Stimulated activated CD8-positive, alpha-beta memory T cell treated with anti-CD3 and anti-CD28 coated beads, Interleukin-12 subunit alpha, Interleukin-12 subunit beta, amount 100 ng/mL, for 4 hours (primary cell): ENCODE measurements at places on chromosomes 12 and 14.

- DNase-seq, result no peak
Measured at GRCh38 chr12:120254809-120255208, 10.7 kb downstream of the PXN start.

- DNase-seq, result no peak
Measured at GRCh38 chr12:93789767-93790166, 112.6 kb downstream of the CRADD start.

DNA sequence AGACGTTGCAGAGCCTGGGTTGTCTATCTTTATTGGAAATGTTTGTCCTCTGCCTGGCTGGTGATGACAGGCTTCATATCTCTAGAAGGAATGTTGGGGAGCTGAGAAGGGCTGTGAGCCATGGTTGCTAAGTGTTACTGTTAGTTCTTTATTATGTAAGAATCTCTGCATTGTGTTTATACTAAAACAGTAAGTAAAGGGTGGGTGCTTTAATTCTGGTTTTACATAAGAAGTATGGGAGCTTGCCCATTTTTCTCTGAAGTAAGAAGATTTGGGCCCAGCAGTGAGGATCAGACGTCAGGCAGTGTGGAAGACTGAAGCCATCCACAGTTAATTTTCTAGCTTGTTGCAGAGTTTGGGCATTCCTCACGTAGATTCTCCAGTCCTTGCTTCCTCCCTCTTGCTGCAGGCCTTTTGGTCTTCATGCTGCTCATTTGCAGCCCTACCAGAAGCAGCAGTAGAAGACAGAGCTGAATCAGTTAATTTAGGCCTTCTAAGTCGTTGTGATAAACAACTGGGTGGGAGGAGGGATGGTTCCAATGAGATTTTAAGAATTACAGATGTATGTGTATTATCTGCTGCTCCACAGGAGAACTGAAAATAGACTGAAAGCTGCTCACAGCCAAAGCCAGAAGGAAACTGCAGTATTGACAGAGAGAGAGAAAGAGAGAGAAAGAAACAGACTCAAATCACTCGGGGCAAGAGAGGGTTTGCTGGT, 21.4 kb downstream of the WNT5B start:
- no peak for DNase-seq

DNA sequence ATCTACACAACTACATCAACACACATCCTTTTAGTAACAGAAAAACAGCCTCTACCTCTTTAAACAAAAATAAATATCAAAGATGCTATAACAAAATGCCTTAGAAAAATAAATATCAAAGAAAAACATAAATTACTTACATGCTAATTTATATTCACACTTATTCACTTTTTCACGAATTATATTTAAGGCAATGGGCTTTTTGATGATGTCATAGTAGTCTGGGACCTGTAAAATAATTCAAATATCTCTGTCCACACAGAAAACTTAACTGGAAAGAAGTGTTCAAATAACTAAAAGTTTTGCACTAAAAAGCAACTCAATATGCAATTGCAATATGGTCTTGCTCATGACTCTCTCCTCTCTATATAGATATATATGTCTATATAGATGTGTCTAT, 40.3 kb upstream of the CFL2 start:
- DNase-seq, result no peak

GRCh38 chr12:13454991-13455777, 258.7 kb downstream of the EMP1 start:
- DNase-seq, result no peak

- DNase-seq, result no peak
Measured at GRCh38 chr14:37062191-37062803, 110.1 kb downstream of the SLC25A21 start.

GRCh38 chr12:44206045-44206444, 370.2 kb downstream of the TMEM117 start:
- no peak for DNase-seq

GRCh38 chr12:11795192-11795912, 145.9 kb downstream of the ETV6 start:
- DNase-seq, result no peak

GRCh38 chr12:65696227-65696626, 128.1 kb upstream of the HMGA2 start:
- no peak for DNase-seq

DNA sequence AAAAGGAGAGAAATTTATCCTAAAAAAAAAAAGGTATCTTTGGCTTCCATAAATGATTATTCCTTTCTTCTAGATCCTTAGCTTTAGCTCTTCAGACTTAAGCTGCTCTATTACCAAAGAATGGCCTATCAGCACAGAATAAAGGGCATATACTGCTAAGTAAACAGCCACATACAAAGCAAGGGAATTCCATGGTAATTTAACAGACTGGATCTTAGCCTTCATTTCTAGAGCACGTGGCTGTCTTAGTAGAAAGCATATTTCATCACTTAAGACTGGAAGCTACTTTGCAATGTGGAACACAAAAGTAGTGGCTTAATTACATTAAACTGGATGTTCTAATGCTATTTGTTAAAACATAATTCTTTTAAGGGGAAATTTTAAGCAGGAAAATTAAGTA, 23.1 kb downstream of the TMED10 start:
- DNase-seq, result no peak

GRCh38 chr14:88386256-88386794, 868 bp downstream of the SPATA7 start:
- DNase-seq, result no peak

GRCh38 chr14:56992332-56992820, 182.1 kb upstream of the OTX2 start:
- no peak for DNase-seq

- DNase-seq, result no peak
Measured at GRCh38 chr12:15634010-15634683, 155.0 kb downstream of the EPS8 start.

- no peak for DNase-seq
Measured at GRCh38 chr14:73188501-73188911, 48.8 kb upstream of the PAPLN start.

DNA sequence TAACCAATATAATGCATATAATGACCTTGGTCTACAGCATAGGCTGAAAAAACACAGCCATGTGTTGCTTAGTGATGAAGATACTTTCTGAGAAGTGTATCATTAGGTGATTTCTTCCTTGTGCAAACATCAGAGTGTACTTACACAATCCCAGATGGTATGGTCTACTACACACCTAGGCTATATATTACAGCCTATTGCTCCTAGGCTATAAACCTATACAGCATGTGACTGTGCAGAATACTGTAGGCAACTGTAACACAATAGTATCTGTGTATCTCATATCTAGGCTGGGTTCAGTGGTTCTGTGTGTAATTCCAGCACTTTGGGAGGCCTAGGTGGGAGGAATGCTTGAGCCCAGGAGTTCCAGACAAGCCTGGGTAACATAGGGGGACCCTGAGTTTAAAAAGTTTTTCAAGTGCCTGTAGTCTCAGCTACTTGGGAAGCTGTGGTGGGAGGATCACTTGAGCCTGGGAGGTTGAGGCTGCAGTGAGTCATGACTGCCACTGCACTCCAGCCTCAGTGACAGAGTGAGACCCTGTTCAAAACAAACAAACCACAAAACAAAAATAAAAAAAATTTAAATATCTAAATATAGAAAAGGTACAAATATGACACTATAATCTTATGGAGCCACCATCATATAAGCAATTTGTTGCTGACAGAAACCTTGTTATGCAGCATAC, 66.6 kb downstream of the GRIP1 start:
- DNase-seq, result no peak

GRCh38 chr14:97319691-97320090, 522.5 kb downstream of the VRK1 start:
- DNase-seq, result no peak

DNA sequence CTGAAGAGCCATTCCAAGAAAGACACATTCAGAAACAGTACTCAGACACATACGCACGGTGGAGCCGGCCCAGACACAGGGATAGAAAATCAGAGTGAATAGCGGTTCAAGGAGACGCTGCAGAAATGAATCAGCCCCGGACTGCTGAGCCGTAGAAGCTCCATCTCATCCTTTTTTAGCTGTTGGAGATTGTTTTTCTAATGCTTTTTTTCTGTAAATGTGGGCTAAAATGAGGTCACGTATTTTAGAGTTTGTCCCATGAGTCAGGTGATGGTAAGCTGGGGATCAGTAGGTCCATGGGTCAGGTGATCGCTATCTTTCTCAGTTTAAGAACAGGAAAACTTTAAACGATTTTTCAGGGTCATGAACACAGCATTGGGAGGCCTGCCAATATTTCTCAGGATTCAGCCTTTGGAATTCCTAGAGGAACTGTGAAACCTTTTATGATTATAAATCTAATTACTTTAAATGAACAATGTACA, 202.4 kb downstream of the ITPR2 start:
- DNase-seq, result no peak

DNA sequence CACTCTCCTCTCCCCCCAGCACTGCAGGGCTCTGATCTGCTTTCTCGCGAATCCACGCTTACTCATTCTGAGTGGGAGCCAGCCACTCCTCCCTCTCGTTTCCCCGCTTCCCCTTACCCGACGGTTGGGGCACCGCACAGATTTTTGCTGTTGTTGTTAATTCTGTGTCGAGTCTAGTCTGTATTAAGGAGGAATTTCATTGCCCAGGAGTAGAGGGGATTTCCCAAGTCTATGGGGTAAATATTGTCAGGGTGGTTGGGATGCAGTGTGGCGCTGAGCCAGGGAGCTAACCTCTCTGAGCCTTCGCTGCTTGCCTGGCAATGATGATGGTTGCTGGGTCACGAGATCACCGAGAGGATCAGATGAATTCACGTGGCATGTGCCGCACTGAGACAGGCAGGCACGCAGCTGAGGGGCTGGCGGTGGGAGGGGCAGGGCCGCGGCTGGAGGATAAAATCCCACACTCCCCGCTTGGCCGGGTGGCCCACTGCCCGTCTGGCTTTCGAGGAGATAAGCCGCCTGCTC, 18.5 kb downstream of the NCOR2 start:
- no peak for DNase-seq

DNA sequence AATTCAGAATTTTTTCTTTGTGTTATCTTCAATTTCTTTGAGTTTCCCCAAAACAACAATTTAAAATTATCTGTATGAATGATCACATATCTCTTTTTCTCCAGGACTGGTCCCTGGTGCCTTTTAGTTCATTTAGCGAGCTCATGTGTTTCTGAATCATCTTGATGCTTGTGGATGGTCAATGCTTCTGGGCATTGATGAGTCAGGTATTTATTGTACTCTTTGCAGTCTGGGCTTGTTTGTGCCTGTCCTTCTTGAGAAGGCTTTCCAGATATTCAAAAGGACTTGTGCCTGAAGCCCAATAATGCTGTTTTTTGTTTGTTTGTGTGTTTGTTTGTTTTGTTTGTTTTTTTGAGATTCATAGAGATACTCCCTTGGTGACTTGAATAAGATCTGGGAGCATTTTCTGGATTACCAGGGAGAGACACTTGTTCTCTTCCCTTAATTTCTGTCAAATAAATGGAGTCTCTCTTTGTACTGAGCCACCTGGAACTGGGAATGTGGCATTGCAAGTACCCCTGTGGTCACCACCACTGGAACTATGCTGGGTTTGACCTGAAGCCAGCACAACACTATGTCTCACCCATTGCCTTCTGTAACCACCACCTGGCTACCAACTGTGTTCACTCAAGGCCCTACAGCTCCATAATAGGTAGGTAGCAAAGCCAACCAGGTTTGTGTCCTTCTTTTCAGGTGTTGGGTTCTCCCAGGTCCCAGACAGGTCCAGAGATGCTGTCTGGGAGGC, 56.3 kb downstream of the SLC6A15 start:
- no peak for DNase-seq

DNA sequence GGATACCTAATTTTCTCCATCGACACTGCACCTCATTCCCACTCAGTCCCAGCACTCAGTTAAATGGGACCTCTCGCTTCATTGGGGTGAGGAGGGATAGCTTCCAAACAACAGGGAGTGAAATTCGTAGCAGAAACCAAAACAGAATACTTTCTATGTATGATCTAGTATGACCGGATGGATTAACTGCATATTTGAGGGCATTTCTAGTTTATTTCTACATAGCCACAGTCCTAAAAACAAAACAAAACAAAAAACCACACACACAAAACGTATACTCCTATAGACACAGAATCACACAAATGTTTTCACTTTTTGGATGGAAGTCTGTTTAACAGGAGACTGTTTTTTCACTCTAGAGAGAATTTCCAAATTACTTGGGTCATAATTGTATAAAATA, 307.5 kb upstream of the FKBP4 start:
- no peak for DNase-seq

DNA sequence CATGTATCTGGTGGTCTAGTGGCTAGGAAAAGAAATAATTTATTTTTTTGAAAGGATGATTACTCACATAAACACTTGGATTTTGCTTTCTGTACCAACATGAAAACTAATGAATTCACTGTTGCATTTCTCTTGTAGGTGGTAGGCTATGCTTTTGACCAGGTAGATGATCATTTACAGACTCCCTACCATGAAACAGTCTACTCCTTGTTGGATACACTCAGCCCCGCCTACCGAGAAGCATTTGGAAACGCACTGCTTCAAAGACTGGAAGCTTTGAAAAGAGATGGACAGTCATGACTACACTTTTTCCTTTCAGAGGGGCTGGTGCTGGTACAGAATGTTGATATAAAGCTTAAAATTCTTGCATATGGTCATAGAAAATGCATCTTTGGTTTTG, 6.5 kb upstream of the AK7 start:
- no peak for DNase-seq

GRCh38 chr14:58430156-58430555, 2.6 kb downstream of the KIAA0586 start:
- DNase-seq, result no peak

DNA sequence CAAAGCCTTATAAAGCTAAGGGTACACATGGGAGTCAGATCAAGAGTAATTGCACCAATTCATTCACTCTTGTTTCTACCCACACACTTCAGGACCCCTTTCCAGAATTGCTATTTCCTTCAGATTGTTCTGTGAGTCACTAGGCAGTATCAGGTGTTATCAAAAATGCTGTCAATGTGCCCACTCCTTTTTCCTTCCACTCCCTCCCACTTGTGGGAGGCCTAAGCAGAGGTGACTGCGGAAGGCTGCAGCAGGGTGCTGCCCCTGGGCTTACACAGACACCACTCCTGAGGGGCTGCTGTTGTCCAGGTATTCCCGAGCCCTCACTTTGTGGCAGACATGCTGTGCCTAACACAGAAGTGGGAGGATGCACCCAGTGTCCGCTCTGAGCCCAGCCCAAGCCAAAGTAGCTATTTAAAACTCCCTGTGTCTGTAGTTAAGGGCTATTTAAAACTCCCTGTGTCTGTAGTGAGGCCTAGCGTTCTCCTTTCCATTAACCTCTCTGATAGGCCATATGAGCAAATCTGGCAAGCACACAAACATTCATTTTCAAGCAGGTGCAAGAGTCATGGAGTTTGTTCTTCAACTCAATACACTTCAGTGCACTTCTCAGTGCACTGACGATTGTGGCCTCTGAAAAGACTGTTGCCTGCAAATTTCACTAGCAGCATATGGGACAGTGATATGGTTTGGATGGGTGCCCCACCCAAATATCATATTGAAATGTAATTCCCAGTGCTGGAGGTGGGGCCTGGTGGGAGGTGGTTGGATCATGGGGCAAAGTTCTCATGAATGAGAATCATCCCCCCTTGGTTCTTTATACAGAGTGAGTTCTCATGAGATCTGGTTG, 117.8 kb downstream of the PHLDA1 start:
- DNase-seq, result no peak

DNA sequence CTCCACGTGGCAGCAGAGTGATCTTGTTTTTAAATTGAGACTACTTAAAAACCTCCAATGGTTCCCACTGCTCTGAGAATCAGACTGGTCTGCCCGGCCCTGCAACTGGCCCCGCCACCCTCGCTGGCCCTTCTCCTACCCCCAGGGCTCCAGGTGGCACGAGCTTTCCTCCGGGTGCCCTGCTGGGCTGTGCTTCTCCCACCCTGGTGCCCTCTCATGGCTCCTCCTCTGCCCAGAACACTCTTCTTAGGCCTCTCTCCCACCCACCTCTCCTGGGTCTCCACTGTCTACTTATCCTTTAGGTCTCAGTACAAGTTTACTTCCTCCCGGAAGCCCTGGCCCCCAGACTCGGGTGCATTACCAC, 26.5 kb downstream of the CCDC92 start:
- DNase-seq, result no peak
